ENCODE measurements at places on chromosomes 6 and 20.

- no peak for DNase-seq
Observed at GRCh38 chr6:489001-489400, 97.4 kb downstream of the IRF4 start.

GRCh38 chr6:130598021-130598989 is 228.9 kb upstream of the SMLR1 start:
- DNase-seq = no peak

DNA sequence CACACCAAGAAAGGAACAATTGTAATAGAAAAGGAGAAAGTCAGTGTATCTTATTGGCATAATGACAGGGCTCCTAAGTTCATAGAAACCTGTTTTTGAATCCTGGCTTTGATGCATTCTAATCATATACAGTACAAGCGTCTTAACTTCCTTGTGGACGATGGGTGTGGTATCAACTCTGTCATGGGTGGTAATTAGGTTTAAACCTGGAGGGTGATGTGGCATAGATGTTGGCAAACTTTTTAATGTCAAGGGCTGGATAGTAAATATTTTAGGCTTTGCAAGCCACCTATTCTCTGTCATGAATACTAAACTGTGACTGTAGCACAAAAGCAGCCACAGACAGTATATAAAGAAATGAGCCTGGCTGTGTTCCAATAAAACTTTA is 138.7 kb upstream of the EDN1 start:
- no peak for DNase-seq

GRCh38 chr6:144215402-144215931 is 65.2 kb downstream of the STX11 start:
- no peak for DNase-seq

GRCh38 chr20:49694450-49695071 is 19.1 kb downstream of the B4GALT5 start:
- no peak for DNase-seq
